ENCODE measurements at places on chromosomes 16 and 17.

DNA sequence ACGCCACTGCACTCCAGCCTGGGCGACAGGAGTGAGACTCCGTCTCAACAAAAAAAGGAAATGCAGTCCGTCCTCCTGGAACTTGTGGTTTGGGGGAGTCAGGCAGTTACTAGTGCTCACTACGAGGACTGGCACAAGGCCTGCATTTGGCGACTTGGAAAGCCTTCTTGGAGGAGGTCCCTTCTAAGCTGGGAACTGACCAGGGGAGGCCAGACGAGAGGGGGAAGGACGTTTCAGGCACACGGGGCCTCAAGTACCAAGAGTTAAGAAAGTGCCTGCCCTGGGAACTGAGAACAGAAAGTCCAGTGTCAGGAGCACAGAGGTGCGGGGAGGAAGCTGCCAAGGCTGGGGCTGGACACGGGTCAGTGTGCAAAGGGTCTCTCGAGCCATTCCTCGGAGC is 89.9 kb downstream of the ABR start:
- no peak for DNase-seq

- DNase-seq = peak; percentile 37
These were observed 3.6 kb downstream of the NUP85 start for GRCh38 chr17:75209061-75209460.

- DNase-seq = no peak
These were observed 23.2 kb downstream of the RNF157 start for GRCh38 chr17:76217081-76217480.

DNA sequence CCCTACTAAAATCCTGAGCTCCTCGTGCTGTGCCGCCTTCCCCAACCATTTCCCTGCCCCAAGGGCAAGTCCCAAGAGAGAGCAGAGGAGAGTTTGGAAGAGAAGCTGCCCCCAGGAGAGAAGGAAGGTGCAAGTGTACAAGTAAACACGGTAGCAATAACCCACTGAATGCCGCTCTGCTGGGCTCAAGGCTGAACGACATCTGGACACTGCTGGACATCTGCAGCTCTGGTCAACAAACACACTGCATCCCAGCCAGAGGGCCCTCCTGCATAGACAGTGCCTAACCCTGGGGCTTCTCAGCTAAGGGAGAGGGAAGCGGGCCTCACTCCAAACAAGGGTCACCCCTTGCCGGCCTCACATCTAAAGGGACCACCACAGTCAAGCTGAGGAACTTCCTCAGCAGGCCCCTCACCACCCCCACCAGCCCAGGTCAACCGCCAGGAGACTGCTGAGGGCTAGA is 12.7 kb downstream of the JUP start:
- DNase-seq = no peak

- DNase-seq = no peak
These were observed 275.4 kb downstream of the MRTFB start for GRCh38 chr16:14346278-14347142.

Data from cerebellar nuclear complex (tissue), 1 donor.